ENCODE measurements at places on chromosomes 13 and 19.
A peak's percentile ranks its signal among the peaks of the same experiment; 100 is the strongest.

DNA sequence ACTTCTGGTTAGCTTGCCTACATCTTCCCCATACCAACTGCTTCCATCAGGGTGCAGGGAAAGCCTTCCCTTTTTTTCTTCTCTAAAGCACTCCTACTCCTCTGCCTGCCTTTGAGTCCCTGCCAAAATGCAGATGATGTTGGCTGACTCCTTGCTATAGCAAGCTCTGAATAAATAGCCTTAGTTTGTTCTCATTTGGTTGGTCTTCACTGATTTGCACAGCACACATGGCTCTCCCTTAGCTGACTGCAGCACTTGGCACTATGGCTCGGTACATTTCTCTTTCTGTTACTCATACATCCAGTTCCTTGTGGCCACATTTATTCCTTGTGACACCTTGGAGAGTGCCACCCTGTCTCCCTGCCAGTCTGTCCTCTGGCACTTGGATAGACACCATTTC, 249.8 kb downstream of the DCLK1 start:
- DNase-seq, result peak; percentile 45

GRCh38 chr13:101289764-101290163, 126.5 kb downstream of the NALCN start:
- DNase-seq, result peak; percentile 6

DNA sequence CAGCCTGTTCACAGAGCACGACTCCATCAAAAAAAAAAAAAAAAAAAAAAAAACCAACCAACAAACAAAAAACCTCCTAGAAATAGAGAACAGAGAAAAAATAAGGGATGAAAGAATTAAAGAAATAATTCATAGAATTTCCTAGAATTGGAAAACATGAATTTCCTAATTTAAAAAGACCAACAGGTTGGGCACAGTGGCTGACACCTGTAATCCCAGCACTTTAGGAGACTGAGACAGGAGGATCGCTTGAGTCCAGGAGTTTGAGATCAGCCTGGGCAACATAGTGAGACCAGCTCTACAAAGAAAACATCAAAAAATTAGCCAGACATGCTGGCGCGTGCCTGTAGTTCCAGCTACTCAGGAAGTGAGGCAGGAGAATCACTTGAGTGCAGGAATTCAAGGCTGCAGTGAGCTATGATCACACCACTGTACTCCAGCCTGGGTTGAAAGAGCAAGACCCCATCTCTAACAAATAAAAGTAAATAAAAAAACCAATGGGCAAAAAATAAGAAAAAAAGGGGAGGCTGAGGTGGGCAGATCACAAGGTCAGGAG, 6.5 kb downstream of the SPART start:
- DNase-seq, result no peak

DNA sequence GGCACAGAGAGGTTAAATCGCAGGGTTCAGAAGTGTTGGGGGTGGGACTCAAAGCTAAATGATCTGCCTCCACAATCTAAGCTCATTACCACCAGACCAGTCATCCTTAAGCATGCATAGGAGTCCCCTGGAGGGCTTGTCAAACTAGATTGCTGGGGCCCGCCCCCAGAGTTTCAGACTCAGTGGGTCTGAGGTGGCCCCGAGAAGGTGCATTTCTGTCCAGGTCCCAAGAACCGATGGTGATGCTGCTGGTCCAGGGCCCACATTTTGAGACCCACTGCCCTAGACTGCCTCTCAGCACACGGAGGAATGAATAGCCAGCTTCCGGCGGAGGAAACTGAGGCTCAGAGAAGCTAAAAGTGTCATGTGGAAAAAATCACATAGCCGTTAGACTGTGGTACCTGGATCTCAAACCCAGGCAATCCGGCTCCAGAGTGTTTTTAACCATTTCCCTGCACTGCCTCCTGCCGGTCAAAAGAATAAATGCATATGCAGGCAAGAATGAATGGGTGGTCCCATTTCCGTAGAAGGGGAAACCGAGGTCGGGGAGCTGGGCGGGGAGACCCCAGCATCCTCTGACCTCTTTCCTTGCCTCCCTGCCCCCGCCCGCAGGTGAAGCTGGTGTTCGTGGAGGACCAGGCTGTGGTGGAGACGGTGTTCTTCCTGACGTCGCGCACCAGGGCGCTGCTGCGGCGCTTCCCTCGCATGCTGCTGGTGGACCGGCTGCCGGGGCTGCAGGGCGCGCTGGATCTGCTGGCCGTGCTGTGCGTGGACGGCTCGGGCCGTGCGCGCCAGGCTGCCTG, 23.8 kb downstream of the ZSWIM9 start:
- DNase-seq, result no peak

DNA sequence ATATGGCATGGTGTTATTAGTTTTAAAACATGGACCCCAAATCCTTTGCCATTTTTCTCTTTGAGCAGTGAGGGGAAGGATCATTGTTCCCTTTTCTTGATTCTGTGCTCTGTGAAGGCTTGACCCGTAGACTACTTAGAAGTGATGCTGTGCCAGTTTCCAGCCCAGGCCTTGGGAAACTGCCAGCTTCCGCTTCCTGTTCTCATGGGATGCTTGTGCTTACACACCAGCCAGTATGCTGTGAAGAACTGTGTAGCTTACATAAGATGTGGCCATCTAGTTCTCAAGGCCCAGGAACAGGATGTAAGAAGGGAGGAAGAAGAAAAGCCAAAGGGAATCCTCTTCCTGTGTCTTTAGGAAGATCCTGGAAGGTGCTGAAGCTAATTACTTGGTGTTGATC, 180.9 kb downstream of the PCCA start:
- DNase-seq, result peak; percentile 47

GRCh38 chr19:15562861-15563260, 52.2 kb upstream of the CYP4F8 start:
- DNase-seq, result no peak

Measured in hippocampal formation (tissue), 2 donors.